ENCODE measurements at places on chromosomes 3 and 15.

- no peak for DNase-seq
Observed at GRCh38 chr15:41620536-41621199, 39.5 kb upstream of the MGA start.

- DNase-seq, result no peak
Observed at GRCh38 chr3:194673761-194674160, 1.8 kb upstream of the LSG1 start.

DNA sequence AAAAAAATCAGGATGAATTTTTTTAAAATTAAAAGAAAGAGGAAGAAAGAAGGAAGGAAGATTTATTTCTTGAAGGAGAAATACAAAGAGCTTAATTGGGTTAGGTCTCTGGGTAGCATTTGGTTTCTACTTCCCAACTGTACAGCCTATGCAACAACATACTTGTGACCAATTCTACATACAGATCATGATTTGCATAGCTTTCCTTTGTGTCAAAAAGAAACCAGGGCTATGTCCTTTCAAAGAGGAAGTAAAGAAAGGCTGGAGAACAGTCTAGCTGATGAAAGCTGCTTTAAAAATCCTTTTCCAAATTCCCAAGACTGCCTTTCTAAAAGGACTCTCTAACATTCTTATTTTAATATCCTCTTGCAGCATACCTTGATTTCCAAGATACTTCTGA lies 6.1 kb upstream of the HGD start:
- no peak for DNase-seq

- DNase-seq, result no peak
Observed at GRCh38 chr3:46672349-46672695, 21.2 kb downstream of the ALS2CL start.

DNA sequence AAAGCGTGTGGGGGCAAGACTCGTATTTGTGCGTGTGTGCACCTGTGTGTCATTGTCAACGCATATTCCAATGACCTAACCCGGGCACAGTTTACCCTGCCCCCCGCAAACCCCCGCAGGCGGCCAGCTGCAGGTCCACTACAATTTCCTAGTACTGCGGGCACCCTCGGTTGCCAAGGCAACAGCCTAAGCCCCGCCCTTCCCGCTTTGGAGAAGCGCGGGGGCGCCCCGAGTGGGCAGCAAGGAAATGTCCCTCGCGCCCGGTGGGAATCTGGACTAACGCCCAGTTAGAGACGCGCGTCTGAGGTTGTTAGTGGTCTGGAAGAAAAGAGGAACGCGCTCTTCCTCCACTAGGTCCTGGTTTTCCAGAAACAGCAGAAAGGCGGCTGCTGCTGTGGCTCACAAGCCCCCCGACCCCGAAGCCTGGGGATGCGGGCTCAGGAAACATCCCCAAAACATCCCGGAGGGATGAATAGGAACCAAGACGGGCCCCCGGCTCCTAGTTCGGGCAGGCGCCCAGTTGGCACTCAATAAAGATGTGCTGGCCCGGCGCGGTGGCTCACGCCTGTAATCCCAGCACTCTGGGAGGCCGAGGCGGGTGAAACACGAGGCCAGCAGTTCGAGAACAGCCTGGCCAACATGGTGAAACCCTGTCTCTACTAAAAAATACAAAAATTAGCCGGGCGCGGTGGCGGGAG lies 1.1 kb downstream of the ABHD14A start:
- DNase-seq, result no peak

DNA sequence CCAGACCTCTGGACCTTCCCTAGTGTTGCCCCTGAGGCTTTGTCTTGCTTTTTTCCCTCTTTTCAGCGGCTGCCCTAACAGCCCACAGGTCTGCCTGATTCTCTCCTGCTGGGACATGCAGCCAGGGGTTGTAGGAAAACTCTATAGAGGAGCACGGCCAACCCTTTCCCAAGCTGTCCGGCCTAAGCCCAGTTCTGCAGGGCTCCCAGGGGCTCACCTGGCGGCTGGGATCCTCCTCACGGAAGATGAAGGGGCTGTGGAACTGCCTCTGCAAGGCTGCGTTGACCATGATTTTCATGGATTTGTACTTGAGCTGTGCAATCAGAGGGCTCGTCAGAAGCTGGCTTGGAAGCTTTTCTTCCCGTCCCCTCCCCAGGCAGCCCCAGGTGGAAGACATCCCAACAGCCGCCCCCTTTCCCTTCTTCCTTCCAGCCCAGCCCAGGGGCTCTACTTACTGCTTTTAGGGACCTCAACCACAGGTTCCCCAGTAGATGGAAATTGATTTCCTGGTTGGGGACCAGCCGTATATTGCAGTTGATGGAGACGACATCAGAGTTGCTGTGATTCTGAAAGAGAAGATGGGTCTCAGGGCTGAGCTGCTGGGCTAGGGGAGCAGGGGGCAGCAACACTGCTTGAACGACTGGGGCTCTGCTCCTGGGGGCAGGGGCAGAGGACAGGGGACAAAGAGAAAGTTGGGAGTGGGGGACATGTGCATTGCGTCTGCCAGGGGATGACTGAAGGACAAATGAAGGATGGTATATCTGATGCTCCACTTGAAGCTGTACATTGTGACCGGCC lies 29.8 kb downstream of the FEM1B start:
- no peak for DNase-seq

DNA sequence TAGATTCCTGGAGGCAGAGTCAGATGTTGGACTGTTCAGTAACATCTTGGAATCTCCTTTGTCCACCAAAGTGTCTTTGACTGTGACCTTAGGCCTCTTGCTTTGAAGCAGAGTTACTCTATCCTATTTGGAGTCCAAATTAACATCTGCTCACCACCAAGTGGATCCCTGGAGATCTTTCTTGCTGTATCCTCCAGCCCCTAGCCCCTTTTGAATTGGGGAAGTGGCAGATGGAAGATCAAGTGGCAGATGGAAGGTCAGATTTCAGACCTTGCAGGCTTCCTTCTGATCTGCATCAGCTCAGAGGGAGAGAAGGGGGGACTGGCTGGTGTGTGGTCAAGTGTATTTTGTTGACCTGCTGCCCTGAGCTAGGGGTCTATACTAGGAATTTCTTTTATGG lies 125.0 kb upstream of the ROPN1 start:
- no peak for DNase-seq

DNA sequence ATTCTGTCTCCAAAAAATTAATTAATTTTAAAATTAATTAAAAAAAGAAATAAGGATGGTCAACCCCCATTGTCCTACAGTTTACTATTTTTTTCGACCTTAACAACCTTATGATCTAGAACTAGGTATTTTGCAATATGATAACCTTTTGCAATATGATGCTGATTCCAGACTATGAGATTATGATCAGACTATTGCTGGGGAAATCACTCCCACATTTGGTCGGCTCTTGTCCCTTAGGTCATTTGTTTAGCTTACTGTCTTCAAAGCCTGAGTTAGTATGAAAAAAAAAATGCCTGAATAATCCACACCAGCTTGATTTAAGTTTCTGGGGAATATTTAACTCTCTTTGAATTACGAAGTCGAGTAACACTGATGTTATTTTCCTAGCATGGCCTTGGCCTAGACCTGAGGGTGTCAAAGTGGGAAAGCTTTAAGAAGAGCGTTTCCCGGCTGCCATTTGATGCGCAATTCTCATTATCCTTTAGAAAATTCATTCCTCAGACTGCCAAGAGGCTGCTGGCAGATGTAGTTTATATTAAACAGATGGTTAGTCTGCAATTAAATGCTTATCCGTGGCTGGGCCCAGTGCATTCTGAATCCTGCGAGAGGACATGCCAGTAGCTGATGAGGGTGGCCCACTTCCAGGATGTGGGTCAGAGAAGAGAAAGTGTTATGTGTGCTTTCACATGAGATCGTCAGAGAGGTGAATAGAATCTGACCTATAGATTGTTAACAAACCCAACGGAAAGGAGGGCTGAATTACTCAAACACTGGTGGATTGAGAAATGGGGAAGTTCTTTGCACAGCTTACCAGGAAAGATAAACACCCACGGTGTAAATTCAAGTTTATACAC lies 496.0 kb upstream of the THBS1 start:
- DNase-seq, result no peak

DNA sequence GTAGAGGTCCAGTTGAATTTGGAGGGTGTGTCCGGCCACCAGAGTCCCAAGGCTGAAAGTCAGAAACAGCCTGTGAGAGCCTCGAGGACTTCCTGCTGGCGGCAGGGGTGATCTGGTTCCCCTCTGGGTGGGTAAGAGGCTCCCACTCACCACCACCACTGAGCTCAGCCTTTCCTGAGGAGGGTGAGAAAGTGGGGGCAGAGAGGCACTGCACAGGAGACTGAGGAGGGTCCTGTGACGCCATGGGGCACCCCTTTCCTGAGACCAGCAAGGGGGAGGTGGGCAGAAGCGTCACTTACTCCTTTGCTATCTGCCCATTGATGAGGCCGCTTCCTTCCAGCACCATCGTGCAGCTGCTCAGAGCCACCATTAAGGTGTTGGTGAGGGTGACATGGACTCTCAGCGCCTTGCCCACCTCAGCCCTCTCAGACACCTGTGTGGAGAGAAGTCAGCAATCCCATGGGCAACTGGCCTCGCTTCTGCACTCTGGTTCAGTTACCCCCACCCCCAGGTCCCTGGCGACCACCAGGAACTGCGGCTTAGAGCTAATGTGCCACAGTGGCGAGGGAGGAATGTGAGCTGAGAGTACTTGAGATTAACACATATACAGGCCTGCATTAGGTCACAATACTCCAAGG lies 10.0 kb upstream of the TGM5 start:
- DNase-seq, result no peak

DNA sequence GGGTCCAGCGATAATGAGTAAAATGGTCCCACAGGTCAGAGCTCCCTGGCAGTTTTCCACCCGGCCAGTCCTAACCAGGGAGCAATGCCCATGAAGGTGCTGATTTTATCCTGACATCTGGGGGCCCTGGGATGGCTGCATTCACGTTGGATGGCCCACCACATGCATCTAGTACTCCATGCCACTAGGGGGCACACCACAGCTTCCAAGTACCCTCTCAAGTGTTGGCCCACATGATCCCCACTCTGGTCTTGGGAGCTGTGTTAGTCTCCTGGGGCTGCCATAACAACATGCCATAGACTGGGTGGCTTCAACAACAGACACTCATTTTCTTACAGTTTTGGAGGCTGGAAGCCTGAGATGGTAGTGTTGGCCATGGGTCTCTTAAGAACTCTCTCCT lies 225.5 kb downstream of the SLCO3A1 start:
- no peak for DNase-seq

DNA sequence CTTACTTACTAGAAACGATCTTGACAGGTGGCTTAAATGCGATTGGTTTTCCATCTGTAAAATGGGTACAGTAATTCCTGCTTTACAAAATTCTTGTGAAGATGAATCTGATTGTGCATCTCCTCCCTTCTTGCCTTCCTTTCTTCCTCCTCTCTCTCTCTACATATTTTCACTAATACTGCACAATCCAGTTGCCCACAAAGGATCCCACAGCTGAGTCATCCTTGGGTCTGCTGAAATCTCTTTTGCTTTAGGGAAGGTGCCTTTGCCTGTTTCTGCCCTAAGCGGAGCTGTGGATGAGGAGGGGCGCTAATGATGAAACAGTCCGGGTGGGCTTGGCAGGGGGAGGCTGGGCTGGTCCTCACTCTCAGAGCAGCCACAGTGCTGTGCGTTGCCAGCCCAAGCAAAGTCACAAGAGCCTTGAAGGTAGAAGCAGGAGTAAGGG lies 46.1 kb downstream of the AMOTL2 start:
- no peak for DNase-seq

- DNase-seq, result no peak
Observed at GRCh38 chr3:128335621-128336296, 130.9 kb downstream of the DNAJB8 start.

- DNase-seq, result no peak
Observed at GRCh38 chr3:166118049-166118448, 280.8 kb upstream of the BCHE start.

DNA sequence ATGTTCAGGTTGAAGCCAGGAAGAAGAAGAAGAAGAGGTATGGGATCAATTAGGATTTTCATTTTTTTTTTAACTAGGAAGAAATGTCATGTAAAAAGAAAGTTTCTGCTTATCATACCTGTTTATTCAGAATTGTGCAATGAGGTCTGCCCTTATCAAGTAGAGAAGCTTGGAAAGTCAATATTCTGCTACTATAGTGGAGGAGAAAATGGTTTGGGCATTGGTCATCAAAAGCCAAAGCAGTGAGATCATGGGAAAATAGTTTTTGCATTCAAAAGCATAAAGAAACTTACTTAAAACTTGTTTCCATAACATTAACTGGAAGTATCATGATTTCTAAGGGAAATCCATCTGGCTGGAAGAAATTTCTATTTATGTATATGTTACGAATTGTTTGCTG lies 1239.2 kb downstream of the NSUN3 start:
- no peak for DNase-seq

DNA sequence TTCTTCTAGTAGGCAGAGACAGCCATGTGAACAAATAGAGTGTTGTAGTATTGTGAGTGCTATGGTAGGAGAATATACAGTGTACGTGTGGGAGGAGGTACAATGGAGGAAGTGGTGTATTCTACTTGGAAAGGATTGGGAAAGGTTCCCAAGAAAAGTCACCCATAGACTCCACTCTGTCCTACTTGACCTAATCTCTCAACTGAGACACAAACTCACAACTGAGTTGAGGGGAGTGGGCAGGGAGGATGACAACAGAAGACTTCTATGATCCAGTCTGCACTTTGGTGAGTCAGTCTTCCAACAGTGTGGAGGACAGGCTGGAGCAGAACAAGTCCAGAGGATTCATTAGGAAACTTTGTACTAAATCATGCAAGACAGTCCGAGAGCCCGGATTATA lies 28.8 kb upstream of the AQP9 start:
- DNase-seq, result no peak
